Osteoblast (primary cell): ENCODE measurements at places on chromosomes 16 and 17. TPM values are rescaled to one million over a fixed set of nuclear protein-coding genes. Genes with fewer than 3 reads are reported as not detected.

Gene CDK5RAP3
- total RNA-seq = 46.6 and 50.3 TPM in 2 replicates

Gene PLD6
- 1.4 and 2.7 TPM in 2 replicates for total RNA-seq

Gene SLX1B
- total RNA-seq = 3.8 and 6.2 TPM in 2 replicates

Gene SLC4A1
- total RNA-seq = under 0.01 TPM in 1 of 2 replicates, not detected in the other

Gene TRAPPC1
- total RNA-seq = 26.1 and 27.4 TPM in 2 replicates

Gene HOXB13
- total RNA-seq = not detected in 2 replicates

Gene RTN4RL1
- total RNA-seq = 1.1 and 1.5 TPM in 2 replicates

Gene TMC7
- total RNA-seq = 1.1 and 1.5 TPM in 2 replicates

Gene EVPLL
- total RNA-seq = not detected in 2 replicates

Gene SEZ6L2
- 1.5 and 2.9 TPM in 2 replicates for total RNA-seq

DNA sequence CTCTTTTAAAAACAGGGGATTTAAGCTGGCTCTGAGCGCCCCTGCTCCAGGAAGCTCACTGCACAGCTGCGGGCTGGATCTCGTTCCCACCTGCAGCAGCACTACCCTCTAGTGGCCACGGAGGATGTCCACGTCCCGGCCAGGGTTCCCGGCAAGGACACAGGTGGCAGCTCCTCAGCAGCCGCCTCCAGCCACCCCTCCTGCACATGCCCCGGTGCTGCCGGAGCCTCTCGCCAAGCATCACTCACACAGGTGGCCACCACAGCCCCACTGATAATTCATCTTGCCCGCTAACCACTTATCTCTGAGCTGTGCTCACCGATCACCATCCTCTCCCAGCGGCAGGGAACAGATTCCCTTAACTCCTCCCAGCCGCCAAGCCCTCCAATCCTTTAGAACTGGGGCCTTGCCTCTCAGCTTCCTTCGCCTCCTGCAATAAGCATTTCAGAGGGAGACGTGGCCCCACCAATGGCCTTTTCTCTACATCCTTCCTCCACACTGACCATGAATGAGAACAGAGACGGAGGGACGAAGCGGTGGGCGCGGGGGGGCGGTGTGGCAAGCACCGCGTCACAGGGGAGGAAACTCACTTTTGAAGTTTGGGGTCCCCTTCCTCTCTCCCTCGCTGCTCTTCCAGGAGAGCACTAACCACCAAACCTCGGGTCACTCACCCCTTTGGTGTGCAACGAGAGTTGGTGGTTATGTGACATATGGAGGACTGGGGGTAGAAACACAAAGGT, 222.1 kb downstream of the RBFOX3 start:
- no peak overlapping the region for H3K27ac ChIP-seq
- H3K4me1 ChIP-seq = no peaks in the 10 kb centered on the region
- no peak overlapping the region for H3K4me3 ChIP-seq
- peaks cover 27% of the 10 kb centered on the region for H3K27me3 ChIP-seq

DNA sequence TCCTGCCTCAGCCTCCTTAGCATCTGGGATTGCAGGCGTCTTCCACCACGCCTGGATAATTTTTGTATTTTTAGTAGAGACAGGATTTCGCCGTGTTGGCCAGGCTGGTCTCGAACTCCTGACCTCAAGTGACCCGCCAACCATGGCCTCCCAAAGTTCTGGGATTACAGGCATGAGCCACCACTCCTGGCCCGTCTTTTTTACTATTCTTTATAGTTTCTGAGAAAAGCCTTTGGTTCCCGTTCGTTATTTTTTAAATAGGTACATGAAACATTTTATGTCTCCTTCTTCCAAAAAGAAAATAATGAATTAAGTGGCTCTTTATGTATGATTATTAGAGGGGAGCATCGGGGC, 570 bp upstream of the BCO1 start:
- peak overlapping the region; percentile 68 for H3K4me3 ChIP-seq
- H3K4me1 ChIP-seq = peaks cover 3% of the 10 kb centered on the region
- H3K27me3 ChIP-seq = no peaks in the 10 kb centered on the region
- no peak overlapping the region for H3K27ac ChIP-seq

GRCh38 chr17:61816538-61816937, 46.8 kb downstream of the BRIP1 start:
- no peaks in the 10 kb centered on the region for H3K27me3 ChIP-seq
- no peak overlapping the region for H3K27ac ChIP-seq
- H3K4me3 ChIP-seq = no peak overlapping the region
- no peaks in the 10 kb centered on the region for H3K36me3 ChIP-seq
- no peak for DNase-seq

- H3K27ac ChIP-seq = peak overlapping the region; percentile 94
- DNase-seq = no peak
- peaks cover 98% of the 10 kb centered on the region for H3K4me1 ChIP-seq
- H3K27me3 ChIP-seq = no peaks in the 10 kb centered on the region
- peak overlapping the region; percentile 3 for H3K4me3 ChIP-seq
- H3K36me3 ChIP-seq = peaks cover 41% of the 10 kb centered on the region
Measured at GRCh38 chr17:31566992-31567373, 175.5 kb downstream of the RAB11FIP4 start.

DNA sequence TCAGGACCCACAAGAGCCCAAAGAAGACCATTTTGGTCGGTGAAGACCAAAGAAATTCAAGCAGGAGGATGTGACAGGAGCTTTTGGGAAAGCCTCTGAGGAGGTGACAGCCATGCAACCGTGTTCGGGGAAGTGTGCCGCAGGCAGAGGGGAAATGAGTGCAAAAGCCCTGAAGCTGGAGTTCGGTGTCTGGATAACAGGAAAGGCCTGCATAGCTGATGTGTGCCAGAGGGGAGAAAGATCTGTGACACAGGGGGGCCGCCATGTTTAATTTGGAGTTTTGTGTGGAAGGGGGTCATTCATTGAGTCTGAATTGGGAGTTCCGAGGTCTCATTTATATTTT, 870 bp upstream of the ZC3H7A start:
- H3K27me3 ChIP-seq = no peaks in the 10 kb centered on the region
- H3K4me1 ChIP-seq = peaks cover 38% of the 10 kb centered on the region
- peak overlapping the region; percentile 95 for H3K27ac ChIP-seq
- DNase-seq = peak; percentile 79
- peaks cover 13% of the 10 kb centered on the region for H3K36me3 ChIP-seq

DNA sequence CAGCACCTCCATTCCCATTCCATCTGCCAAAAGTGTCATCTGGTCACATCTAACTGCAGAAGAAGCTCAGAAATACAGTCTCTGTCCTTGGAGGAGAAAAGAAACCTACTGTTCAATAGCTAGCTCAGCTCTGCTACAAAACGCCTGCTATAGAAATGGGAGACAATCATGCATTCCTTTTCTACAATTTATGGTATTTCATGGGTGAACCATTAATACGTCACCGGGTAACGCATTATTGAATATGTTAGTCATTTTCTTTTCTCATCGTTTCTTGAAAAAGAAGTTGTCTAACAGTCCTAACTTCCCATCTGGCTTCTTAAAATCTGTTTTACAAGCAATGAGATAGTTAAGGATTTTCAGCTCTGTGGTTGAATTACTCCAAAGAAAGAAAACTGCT, 496.7 kb upstream of the RBFOX1 start:
- no peak overlapping the region for H3K4me3 ChIP-seq
- H3K27me3 ChIP-seq = no peaks in the 10 kb centered on the region

DNA sequence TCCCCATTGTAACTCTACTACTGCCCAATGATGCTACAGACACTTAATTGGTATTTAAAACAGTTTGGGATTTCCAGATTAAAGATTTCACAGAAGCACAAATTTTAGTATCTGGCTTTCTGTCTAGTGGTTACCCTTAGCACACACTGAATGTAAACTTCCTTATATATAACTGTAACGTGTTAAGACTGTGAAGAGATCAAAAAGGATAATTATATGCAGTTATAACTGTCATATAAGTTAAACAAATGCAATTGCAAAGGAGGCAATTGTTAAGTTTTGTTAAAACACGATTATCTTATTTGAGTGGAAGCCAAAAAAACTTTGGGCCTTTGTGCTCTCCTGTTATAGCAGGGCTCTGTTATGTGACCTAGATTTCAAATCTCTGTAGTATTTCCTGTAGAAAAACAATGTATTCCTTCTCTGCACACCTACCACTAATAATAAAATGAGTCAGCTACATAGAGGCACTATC, 147.9 kb downstream of the STXBP4 start:
- no peak overlapping the region for H3K4me3 ChIP-seq
- no peak overlapping the region for H3K27ac ChIP-seq
- H3K4me1 ChIP-seq = no peaks in the 10 kb centered on the region
- H3K36me3 ChIP-seq = no peaks in the 10 kb centered on the region
- no peaks in the 10 kb centered on the region for H3K27me3 ChIP-seq

- H3K27ac ChIP-seq = no peak overlapping the region
- H3K27me3 ChIP-seq = no peaks in the 10 kb centered on the region
- DNase-seq = no peak
- no peaks in the 10 kb centered on the region for H3K4me1 ChIP-seq
- H3K4me3 ChIP-seq = no peak overlapping the region
- no peaks in the 10 kb centered on the region for H3K36me3 ChIP-seq
Measured at GRCh38 chr16:10121491-10121890, 60.7 kb downstream of the GRIN2A start.

GRCh38 chr17:82014432-82014831, 8.2 kb downstream of the CENPX start:
- H3K27ac ChIP-seq = no peak overlapping the region
- H3K4me3 ChIP-seq = no peak overlapping the region
- H3K27me3 ChIP-seq = no peaks in the 10 kb centered on the region
- no peaks in the 10 kb centered on the region for H3K4me1 ChIP-seq

DNA sequence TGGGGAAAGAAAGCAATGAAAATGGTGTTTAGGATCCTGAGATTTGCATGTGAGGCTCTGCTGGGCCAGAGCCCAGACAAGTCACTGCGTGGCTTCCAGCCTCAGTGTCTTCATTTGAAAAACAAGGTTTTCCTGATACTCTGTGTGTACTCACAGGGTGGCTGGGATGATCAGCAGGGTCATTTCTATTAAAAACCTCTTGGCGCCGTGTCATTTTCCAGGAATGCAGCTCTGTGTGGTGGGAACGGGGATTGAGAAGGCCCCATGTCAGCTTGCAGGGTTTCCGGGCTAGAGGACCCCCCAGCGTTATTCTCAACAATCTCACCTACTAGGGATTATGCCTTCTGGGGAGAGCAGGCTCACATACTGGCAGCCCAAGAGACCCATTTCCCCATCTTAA, 73.5 kb downstream of the FOXL1 start:
- peaks cover 9% of the 10 kb centered on the region for H3K36me3 ChIP-seq
- H3K4me3 ChIP-seq = no peak overlapping the region
- DNase-seq = no peak
- no peak overlapping the region for H3K27ac ChIP-seq
- H3K27me3 ChIP-seq = no peaks in the 10 kb centered on the region
- H3K4me1 ChIP-seq = peaks cover 16% of the 10 kb centered on the region

GRCh38 chr16:561957-562938, 2.1 kb downstream of the PRR35 start:
- H3K4me3 ChIP-seq = no peak overlapping the region
- H3K27ac ChIP-seq = no peak overlapping the region
- no peaks in the 10 kb centered on the region for H3K4me1 ChIP-seq
- no peak for DNase-seq

- H3K27me3 ChIP-seq = no peaks in the 10 kb centered on the region
- H3K36me3 ChIP-seq = no peaks in the 10 kb centered on the region
- peak overlapping the region; percentile 23 for H3K4me3 ChIP-seq
- DNase-seq = peak; percentile 86
- no peak overlapping the region for H3K27ac ChIP-seq
Measured at GRCh38 chr17:59440757-59441463, 109.5 kb downstream of the YPEL2 start.

DNA sequence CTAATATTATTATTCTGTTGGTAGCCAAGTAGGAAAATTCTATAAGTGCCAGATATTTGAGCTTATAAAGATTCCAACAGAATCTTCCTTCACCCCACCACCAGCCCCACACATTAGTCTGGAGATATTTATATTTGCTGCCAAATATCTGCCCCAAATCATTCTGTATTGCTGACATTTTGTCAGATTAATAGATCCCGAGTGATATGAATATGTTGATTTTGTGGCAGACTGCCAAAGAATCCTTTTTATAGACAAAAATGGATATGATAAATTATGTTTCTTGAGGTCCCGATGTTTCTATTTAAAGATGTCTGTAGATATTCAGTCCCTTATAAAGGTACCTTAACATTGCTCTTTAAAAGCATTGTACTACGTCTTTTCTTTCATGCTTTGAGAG, 162.2 kb upstream of the KCNJ16 start:
- no peaks in the 10 kb centered on the region for H3K36me3 ChIP-seq
- peaks cover 4% of the 10 kb centered on the region for H3K4me1 ChIP-seq
- peak overlapping the region; percentile 10 for H3K27ac ChIP-seq
- peaks cover 1% of the 10 kb centered on the region for H3K27me3 ChIP-seq
- DNase-seq = no peak

DNA sequence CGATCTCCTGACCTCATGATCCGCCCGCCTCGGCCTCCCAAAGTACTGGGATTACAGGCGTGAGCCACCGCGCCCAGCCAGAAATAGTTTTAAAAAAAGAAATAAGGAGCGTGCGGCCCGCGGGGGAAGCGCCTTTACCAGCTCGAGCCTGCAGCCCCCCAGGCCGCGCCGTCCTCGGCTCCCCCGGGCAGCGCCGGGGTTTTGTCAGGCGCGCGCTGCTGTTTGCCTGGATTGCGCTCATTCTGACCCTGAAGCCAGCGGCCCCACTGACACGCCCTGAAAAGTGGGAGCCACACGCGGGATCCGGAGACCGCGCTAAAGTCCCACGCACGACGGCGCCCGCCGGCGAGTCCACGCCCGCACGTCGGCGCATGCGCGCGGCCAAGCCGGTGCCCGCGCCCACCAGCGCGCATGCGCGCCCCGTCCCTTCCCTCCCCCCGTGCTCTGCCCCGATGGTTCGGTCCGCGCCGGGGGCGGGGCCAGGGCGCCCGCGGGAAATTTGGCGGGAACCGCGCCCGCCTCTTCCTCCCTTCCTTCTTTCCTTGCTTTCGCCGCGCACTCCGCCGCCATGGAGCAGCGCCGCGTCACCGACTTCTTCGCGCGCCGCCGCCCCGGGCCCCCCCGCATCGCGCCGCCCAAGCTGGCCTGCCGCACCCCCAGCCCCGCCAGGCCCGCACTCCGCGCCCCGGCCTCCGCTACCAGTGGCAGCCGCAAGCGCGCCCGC, at the start of gene CDT1:
TSS of gene CDT1 (plus strand) at position 526 of the 724 bp plus-strand sequence. CDS start at position 569, 43 bp downstream.
- no peaks in the 10 kb centered on the region for H3K27me3 ChIP-seq
- H3K27ac ChIP-seq = peak within 1 kb of the TSS; percentile 37
- peak; percentile 100 for DNase-seq
- peak within 1 kb of the TSS; percentile 80 for H3K4me3 ChIP-seq
- H3K36me3 ChIP-seq = peaks cover 12% of the 10 kb centered on the region
